ENCODE measurements at places on chromosomes 4 and X.

DNA sequence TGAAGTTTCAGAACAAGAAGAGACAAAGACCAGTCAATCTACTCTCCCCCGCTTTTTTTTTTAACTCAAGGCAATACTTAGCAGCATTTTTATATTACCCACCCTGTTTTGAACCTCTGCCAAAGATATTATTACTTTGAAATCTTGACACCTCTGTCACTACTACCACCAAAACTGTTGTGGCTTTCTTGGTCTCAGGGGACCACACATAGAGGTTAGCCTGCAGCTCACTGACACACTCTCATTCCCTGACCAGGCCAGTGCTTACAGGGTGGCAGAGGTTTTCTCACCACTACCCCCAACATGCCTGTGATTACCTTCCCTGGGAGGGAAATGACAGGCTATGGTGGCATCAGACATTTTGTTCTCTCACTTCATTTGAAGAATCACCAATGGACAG is 137.4 kb upstream of the STIM2 start:
- no peak for DNase-seq

DNA sequence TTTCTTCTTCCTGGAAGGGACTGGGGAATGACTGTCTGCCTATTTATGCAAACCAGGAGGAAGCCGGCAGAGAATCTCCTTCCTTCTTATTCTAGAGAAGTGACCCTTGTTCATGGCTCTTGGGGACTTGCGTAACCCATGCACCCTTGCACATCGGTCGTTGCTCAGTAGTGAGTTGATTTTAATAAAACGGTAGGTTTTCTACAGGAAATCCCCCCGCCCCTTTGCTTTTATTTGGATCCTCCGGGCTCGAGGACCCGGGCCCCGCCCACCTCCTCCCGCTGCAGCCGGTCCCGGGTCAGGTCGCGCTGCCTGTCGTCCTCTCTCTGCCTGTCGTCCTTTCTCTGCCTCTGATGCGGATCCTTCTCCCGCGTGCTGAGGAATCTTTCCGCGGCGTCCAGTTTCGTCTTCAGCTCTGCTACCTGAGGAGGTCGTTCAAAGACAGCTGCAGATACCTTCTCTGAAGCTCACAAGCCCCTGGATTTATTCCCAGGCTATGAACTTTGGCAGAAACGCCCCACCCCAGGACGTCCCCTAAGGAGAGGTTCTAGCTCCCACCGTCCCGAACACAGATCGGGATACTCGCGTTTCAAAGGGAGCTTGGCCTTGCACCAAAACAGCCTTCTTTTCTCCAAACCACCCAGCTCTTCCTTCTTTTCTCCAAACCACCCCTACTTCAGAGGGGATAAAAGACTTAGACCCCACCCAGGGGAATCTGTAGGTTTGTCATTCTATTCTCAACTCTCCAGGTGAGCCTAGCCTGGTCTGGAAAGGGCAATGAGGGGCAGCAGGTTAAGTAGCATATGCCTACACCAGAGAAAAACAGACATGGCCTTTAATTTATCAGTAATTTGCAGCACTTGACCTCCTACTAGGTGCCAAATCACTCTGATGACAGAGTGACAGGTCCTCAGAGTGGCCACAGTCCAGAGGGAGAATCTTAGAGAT is 7.0 kb downstream of the TNIP3 start:
- DNase-seq: no peak

- no peak for DNase-seq
Measured at GRCh38 chr4:56183344-56183959, 203.8 kb downstream of the AASDH start.

GRCh38 chr4:22881411-22881810 is 188.7 kb downstream of the GBA3 start:
- no peak for DNase-seq

DNA sequence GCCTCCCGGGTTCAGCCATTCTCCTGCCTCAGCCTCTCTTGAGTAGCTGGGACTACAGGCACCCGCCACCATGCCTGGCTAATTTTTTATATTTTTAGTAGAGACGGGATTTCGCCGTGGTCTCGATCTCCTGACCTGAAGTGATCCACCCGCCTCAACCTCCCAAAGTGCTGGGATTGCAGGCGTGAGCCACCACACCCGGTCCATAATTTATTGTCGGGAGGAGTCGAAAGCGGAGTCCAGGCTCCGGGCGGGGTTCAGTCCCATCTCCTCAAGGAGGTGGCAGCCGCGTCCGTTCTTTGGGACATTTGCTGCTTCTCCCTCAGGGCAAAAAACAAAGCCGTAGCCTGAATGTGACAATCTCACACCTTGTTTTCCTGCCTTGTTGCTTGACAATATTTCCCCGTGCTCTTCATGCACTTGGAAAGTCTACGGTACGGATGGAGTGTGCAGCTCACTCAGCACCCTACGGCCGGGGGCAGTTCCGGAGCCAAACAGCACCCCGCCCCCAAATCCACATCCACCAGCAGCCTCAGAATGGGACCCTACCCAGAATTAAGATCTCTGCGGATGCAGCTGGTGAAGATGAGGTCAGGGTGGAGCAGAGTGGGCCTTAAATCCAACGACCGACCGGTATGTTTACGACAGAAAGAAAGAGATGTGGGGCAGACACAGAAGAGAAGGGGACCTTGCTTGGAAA is 9.6 kb downstream of the GTPBP6 start:
- no peak for DNase-seq

GRCh38 chr4:3409571-3410091 is 32.1 kb upstream of the HGFAC start:
- no peak for DNase-seq

DNA sequence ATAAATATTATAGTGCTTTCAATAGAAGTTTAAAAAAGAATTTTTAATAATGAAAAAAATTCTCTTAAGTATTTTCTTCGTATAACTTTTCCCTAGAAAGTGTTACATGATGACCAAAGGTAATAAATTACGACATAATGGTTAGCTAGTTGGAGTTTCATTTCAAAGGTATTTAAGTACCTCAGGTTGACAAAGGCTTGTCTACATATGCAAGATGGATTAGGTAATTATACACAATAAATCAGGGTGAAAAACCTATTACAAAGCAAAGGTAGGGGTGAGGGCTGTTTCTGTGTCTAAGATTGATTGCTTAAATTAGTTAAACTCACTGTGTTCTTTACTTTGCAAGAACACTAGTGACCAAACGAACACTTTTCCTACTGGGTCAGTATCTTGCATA is 508.5 kb upstream of the FAT1 start:
- DNase-seq: no peak

DNA sequence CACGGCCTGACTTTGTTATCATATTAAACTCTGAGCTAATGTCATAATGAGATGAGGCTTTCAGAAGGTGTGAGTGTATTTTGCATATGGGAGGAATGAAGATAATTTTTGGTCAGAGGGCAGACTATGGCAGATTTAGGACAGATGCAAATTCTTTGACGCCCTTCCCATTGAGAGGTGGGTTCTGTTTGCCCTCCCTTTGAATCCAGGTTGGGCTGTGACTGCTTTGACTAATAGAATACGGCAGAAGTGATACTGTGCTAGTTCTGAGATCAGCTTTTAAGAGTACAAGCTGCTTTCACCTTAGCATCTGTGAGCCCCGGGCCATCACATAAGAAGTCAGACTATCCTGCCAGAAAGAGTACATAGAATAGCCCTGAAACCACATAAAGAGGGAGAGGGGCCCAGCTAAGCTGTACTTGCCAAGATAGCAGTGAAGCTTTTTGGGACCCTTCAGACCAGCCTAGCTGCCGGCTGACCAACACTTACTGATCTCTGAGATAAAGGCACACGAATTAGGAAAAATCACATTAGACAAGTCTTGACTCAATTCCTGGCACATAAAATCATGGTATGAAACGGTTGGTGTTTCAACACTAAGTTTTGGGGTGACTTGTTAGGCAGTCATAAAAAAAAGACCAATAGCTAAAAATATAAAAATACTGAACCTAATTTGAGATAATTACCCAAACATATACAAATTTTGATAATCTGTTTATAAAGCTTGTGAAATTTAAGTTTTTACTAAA is 166.7 kb upstream of the SH3RF1 start:
- DNase-seq: no peak

DNA sequence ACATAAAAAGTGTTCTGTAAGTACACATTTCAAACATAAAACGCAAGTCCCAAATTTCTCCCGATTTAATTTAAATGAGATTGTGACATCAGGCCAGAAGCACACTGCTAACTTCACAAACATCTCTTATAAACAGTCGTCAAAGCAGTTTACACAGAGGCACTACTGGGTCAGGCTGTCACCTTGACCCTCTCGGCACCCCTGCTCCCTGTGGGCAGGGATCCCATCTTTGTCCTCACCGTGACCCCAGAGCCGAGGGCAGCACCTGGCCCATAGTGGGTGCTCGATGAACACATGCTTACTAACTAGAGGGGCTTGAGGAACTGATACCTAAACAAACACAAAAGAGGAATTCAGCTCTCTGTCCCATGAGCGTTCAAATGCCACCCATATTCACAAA is 22.2 kb downstream of the QDPR start:
- DNase-seq: no peak

DNA sequence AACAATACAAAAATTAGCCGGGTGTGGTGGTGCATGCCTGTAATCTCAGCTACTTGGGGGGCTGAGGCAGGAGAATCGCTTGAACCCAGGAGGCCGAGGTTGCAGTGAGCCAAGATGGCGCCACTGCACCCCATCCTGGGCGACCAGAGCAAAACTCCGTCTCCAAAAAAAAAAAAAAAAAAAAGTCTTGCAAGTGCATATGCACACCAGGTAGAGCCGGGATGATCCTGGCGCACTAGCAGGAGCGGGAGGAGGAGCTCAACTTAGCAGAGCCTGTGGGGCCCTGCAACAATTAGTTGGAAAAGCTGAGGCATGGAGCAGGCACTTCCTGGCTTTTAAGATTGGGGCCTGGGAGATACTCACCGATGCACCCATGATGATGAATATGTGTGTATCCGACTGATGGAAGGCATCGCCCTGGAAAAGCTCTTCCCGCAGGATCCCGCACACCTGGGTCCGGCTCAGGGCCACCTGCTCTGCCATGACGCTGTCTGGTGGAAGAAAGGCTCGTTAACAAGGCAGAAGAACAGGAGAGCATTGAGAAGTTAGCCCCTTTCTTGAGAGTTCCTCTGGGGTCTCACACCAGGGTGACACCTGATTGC is 872 bp downstream of the G6PD start:
- no peak for DNase-seq

DNA sequence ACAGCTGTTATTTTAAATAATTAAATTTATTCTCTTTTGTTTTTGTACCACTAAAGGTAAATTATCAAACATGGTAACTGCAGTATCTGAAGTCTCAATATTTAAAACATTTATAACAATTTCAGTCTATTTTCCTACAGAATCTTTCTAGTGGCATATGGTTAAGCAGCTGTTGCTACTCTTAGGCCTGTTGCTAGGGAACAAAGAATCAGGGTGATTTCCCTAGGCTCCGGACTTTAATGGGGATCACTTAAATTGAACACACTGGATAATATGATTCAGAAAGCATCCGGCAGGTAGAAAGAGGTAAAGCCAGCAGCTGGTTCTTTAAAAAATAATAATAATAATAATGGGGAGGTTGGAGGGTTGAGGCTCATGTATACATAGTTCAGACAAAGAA is 17.6 kb downstream of the FBXO8 start:
- DNase-seq: no peak
